ENCODE measurements at places on chromosomes 7 and 10. TPM values are rescaled to one million over a fixed set of nuclear protein-coding genes. Genes with fewer than 3 reads are reported as not detected.
A peak's percentile ranks its signal among the peaks of the same experiment; 100 is the strongest.

GRCh38 chr7:68679459-68680234 lies 918.6 kb upstream of the AUTS2 start:
- DNase-seq, result no peak

GRCh38 chr7:4683884-4684565 lies 1.9 kb downstream of the FOXK1 start:
- peak; percentile 62 for DNase-seq

GRCh38 chr10:61765176-61766087 lies 102.7 kb downstream of the CABCOCO1 start:
- DNase-seq, result no peak

GRCh38 chr7:19203686-19204085 lies 58.5 kb upstream of the FERD3L start:
- no peak for DNase-seq

DNA sequence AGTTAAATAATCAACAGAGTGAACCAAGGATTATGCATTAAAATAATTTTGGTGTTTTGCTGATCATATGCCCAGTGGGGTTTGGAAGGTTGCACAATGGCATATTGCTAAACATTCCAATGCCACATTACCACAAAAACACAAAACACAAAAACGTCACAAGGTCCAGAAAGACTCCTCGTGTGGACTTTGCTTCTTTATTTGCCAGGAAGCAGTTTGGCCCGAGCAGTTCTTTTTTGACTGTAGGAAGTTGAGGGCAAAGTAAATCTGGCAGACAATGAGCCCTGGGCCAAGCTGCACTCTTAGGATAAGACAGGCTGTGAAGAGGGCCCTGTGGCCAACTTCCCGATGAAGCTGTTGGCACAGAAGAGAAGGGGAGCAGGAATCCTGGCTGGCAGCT lies 39.2 kb upstream of the SLC35B4 start:
- no peak for DNase-seq

DNA sequence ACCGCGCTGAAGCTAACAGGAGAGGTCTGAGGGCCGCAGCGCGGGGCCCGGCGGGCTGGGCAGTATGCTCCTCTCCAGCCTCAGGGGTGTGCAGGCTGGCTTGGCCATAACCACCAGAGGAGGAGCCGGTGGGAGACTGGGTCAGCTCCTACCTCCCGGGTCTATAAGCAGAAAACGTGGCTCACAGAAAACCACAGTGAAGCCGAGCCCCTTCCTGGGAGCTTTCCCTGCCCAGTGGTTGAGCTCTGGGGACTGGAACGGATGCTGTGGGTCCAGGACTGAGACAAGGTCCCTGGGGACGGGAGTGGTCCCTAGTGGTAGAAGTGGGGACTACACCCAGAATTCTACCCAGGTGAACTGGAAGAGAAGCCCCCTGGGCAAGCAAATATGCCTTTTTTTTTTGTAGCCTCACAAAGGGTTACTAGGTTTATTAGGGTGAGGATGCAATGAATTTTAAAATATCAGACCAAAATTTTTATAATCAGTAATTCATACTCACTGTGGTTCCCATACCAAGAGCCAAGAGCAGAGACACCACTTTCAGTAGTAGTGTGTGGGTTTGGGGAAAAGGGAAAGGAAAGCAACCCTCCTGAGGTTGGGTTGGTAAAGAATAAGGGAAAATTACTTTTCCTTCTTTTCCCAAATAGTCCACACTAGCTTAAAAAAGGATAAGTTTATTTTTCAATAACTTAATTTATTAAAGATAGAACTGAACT lies 67.9 kb upstream of the PRKCQ start:
- peak; percentile 60 for DNase-seq

DNA sequence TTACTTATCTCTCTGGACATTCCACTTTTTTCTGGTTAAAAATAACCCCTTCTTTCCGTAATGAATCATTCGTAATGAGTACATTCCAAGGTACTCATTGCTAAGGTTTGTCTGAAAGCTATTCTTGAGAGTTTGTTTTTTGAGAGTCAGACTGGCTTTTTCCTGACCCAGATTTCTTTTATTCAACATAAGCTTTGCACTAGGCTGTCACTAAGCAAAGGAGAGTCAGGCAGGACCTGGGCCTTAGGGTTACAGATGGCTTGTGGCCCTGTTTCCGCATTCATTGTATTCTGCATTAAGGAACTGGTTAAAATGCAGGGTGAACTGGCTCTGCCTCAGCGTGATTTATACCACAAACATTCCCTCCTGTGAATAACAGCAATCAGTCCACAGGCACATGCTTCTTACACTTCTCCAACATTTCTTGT lies 84.1 kb downstream of the POM121L12 start:
- DNase-seq, result no peak

DNA sequence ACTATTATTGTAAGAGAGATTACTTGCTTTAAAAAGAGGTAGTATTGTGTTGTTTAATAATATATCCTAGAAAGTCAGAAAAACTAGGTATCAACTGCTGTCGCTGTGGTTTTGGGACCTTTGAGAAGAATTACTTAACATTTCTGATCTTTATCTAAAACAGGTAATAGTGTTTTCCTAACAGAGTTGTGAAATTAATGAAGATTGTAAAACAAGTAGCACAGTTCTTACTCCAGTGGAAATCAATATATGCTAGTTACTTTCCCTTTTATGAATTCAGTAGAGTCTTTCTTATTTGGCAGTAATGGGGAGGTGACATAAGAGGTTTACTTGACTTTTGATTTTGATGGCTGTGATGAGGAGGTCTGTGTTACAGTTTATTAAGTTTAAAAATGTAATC lies 58.1 kb downstream of the KIF20B start:
- no peak for DNase-seq

DNA sequence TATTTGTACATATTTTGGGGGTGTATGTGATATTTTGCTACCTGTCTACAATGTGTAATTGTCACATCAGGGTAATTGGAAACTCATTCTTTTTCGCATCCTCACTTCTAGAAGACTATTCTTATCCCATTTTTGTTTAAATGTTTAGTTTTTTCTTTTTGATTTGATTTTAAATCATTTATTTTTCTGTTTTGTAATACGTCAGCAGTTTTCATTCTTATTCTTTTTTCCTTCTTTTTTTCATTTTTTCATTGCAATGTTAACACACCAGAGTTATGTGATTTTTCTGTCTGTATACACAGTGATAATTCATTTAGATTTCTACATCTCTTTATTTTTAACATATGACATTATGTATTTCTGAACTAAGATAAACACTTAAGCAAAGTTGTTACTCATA lies 85.5 kb downstream of the SLC13A1 start:
- no peak for DNase-seq

DNA sequence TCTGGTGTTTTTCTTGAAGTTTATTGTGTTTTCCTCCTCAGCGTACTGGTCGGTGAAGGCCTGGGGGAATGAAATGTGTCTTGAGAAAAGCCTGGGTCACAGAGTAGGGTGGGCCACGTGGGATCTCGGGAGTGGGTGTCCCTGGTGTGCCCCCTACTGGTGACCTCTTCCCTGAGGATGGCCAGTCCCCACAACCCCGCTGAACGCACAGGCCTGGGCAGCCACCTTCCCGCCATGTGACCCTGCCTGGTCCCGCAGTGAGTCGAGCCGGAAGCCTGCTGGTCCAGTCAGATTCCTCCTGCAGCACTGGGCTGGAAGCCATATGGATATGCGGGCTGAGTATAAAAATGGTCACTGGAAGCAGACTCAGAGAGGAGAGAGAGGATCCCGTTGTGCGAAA lies 52.9 kb upstream of the GNA12 start:
- no peak for DNase-seq

GRCh38 chr7:50666124-50666496 lies 100.9 kb upstream of the DDC start:
- DNase-seq, result no peak

DNA sequence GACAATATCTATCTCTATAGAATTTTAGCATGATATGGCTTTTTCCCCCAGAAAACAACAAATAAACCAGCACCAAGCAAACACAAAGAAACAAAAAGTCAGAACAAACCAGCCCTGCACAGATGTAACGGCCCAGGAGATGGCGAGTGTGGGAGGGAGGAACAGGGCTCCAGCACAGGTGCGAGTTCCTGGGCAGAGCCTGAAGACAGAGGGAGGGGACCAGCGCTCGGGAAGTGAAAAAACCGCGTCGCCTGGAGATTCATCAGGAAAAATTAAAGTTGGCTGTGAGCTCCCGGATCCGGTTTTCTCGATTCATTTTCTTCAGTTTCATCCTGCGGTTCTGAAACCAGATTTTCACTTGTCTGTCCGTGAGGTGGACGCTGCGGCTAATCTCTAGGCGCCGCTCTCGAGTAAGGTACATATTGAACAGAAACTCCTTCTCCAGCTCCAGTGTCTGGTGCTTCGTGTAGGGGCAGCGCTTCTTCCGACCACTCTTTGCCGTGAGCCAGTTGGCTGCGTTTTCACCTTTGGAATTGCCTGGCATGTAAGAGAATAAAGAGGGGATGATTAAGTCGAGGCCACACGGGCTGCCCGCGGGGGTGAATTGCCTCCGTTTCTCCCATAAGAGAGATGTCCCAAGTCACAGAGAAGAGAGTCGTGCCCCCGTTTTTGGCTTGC lies 2.3 kb downstream of the HOXA10 start:
- DNase-seq, result no peak

DNA sequence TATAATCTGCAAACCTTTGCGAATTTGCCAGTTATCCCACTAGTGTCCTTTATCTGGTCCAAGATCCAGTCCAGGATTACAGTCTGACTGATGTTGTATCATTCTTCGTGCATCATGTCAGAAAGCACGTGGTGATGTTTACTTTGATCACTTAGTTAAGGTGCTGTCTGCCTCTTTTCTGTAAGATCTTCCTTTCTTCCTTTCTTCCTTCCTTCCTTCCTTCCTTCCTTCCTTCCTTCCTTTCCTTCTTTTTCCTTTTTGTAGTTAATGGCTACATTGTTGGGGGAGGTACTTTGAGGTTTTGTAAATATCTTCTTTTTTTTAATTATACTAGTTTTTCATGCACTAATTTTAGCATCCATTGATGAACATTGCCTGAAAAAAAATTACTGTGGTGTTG lies 80.3 kb downstream of the LCOR start:
- DNase-seq, result no peak

DNA sequence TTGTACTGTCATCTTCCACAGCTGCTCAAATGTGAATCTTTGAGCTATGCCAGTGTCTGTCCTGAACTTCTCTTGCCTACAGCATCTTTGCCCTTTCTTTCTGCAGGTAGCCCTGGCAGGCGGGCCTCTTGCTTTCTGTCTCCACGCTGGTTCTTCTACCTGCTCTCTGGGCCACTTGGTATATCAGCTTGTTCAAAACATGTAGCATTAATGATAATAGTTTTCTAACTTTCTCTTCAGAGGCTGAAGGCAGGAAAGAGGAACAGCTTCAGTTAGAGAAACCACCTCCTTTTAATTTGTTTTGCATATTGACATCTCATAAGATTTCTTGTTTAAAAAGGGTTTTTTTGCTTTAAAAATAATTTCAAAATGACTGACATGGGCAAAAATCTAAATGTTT lies 923 bp upstream of the FGL2 start:
- no peak for DNase-seq

- DNase-seq, result no peak
Observed at GRCh38 chr7:120806669-120807068, 51.3 kb downstream of the TSPAN12 start.

GRCh38 chr7:130277763-130278643 lies 11.3 kb downstream of the CPA2 start:
- no peak for DNase-seq

- DNase-seq, result no peak
Observed at GRCh38 chr7:1977059-1977875, 255.5 kb downstream of the MAD1L1 start.

- DNase-seq, result no peak
Observed at GRCh38 chr10:15310776-15311568, 60.1 kb downstream of the FAM171A1 start.

DNA sequence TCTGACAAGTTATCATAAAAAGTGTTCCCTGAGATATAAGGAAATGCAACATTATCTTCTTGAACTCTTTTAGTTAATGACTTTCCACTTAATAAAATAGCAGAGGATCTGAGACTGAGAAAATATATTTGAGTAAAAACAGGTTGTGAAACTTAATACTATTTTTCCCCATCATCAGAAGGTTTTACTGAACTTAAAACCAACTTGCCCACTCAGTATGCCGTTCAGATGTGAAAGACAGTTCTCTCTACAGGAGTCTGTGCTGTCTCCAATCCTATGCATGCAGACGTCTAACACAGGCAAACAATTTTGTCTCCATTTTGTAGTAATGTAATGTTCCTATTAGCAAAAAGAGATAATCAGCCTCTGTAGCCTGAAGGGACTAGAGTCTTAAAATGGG lies 38.2 kb upstream of the CYP2C18 start:
- no peak for DNase-seq

- no peak for DNase-seq
Observed at GRCh38 chr7:154795437-154795836, 207.5 kb downstream of the PAXIP1 start.

DNA sequence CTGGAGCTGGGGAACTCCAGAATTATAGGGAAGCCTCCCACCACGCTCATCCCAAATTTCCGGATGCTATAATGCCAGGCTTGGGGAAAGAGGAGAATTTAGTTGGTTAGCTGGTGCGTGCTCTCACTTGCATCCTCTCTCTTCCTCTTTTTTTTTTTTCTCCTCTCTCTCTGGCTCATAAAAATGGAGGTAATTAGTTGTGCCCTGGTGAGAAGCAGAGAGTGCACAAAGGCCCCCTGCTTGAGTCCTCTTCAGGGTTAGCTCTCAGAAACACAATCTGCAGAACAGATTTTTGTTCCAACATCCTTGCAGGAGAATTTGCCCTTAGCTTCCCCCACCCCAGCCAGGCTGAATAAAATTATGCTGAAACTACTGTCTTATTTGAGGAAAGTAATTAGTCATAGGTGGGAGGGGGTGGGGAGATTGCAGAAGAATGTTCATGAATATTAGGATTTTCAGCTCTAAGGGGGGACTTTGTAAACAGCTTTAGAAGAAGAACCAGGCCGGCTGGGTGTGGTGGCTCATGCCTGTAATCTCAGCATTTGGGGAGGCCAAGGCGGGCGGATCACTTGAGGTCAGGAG lies 7.6 kb downstream of the SERPINE1 start:
- no peak for DNase-seq

- no peak for DNase-seq
Observed at GRCh38 chr7:47510192-47510591, 71.7 kb downstream of the TNS3 start.

- DNase-seq, result no peak
Observed at GRCh38 chr10:52752261-52752660, 20.3 kb downstream of the MBL2 start.

- no peak for DNase-seq
Observed at GRCh38 chr7:82051601-82052000, 281.8 kb upstream of the HGF start.

The SKIDA1 gene
- total RNA-seq, result 0.24 TPM

The NODAL gene
- not detected for total RNA-seq

The SCART1 gene
- 1.4 TPM for total RNA-seq

The TAS2R41 gene
- not detected for total RNA-seq

The MYL7 gene
- not detected for total RNA-seq

The CTAGE4 gene
- 1.4 TPM for total RNA-seq

The CCDC172 gene
- not detected for total RNA-seq

The STOX1 gene
- 0.29 TPM for total RNA-seq

The ZPBP gene
- total RNA-seq, result not detected

The MYH16 gene
- total RNA-seq, result not detected

The PON1 gene
- not detected for total RNA-seq

The GPR15LG gene
- total RNA-seq, result not detected

The ANXA8 gene
- total RNA-seq, result not detected

The SEMA3A gene
- not detected for total RNA-seq

The TMEM178B gene
- 0.97 TPM for total RNA-seq

The SPDYE16 gene
- total RNA-seq, result 0.20 TPM

The CPA1 gene
- total RNA-seq, result not detected
